Fibroblast of the conjunctiva (primary cell): ENCODE measurements at places on chromosomes 7 and 10.
A peak's percentile ranks its signal among the peaks of the same experiment; 100 is the strongest.

DNA sequence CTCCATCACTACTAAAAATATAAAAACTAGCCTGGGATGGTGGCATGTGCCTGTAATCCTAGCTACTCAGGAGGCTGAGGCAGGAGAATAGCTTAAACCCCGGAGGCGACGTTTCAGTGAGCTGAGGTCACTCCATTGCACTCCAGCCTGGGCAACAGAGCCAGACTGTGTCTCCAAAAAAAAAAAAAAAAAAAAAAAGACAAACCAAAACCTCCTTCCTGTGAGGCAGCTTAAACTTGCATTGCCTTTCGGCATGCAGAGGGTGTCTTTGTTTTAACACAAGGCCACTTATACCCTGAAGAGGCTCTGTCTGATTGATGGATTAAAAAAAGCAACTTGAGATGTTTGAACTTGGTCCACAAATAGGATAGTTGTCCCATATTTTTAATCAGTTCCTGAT is 128.4 kb upstream of the RSU1 start:
- DNase-seq, result no peak

- no peak for DNase-seq
Measured at GRCh38 chr7:151917791-151918509, 38.3 kb upstream of the GALNTL5 start.

DNA sequence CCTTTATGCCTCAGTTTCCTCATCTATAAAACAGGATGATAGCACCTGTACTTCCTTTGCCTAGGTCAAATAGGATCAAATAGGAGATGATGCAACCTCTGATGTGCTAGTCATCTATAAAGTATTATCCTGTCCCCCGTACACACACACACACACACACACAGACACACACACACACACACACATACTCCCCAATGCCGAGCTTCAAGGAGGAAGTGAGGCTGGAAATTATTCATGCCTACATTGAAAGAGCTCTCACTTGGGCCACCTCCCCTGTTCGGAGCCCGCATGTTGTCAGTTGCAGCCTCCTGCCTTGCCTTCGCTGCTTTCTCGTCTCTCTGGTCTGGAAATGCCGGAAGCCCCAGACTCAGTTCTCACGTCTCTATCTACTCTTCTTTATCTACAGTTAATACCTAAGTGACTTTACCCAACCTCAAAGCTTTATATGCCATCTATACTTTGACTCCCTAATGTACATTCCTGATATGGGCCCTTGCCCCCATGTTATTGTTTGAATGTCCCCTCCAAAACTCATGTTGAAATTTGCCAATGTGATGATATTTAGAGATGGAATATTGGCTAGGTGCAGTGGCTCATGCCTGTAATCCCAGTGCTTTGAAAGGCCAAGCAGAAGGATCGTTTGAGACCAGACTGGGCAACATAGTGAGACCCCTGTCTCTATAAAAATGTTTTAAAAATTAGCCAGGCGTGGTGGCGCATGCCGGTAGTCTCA is 6.9 kb upstream of the UBE2H start:
- DNase-seq, result no peak

DNA sequence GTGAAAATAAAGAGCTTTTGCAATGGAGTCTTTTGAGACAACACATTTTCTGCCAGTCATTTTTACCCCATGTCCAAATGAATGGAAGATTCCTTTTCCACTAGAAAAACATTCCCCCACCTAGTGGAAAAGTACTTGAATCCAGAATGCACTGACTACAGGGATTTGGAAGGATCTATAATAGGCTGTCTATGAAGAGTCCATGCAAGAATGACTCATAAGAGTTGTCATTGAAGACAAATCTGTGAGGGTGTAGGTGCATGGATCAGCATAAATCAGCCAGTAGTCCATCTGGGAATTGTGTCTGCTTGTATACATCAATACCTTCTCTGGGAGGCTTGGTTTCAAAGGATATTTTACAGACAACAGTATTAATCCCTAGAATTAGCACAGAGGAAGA is 32.5 kb upstream of the TRUB1 start:
- no peak for DNase-seq

DNA sequence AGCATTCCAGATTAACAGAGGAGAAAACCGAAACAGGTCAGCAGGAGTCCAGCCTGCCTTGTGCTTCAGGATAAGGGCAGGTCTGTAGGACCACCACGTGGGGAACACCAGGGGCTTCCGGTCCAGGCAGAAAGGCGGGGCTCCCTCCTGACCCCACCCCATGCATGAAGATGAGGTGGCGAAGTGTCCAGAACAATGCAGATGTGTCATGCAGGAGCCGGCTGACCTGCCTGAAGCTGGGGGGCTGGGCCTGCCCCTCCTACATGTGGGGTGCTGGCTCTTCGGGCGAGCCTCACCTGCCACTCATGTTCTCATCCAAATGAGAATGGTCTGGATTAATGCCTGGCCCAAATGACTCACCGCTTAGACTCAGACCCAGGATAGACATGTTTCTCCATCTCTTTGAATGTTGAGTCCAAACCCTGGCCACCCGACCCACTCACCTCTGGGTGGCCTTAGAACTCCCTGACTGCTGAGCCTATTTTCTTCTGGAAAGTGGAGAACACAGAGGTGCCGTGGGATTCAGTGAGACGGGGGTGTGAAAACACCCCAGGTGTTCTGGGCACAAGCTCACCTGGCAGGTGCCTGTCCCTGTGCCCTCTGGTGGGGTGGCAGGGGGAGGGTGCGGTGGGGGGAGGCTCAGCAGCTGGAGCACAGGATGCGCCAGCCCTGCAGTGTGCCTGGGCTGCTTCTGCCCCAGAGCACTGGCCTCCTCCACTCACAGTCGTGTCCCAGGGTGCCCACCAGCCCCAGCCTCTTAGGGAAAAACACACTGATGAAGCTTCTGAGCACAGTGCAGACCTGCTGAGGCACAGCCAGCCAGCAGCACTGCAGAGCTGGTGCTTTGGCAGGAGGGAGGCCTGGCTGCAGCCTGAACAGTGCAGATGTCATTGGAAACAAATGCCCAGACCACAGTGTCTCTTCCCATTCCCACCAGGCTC is 55.2 kb upstream of the GDF10 start:
- DNase-seq, result no peak

DNA sequence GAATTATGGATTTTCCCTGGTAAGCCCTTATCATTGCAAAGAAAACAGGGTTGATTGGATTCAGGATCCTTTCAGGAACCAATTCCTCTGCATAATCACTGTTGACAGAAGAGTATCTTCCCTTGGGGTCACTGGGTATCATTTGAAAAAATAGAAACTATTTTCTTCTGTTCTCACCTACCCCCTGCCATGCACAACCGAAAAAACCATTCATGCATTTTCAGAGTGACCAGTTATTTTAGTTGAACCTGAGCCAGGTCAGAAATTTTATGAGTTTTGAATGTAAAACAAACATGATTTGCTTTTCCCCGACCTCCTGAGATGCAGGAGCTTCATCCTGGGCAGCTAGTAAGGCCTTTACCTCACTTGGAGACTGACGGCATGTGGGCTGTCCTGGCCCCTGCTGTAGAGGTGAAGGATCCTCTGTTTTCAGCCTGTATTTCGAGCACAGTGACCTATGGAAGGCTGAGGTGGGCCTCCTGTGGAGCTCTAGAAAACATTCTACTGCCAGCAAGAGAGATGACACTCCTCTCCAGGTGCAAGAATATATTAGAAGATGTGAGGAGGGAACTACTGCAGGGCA is 30.1 kb downstream of the TMEM178B start:
- DNase-seq, result no peak

DNA sequence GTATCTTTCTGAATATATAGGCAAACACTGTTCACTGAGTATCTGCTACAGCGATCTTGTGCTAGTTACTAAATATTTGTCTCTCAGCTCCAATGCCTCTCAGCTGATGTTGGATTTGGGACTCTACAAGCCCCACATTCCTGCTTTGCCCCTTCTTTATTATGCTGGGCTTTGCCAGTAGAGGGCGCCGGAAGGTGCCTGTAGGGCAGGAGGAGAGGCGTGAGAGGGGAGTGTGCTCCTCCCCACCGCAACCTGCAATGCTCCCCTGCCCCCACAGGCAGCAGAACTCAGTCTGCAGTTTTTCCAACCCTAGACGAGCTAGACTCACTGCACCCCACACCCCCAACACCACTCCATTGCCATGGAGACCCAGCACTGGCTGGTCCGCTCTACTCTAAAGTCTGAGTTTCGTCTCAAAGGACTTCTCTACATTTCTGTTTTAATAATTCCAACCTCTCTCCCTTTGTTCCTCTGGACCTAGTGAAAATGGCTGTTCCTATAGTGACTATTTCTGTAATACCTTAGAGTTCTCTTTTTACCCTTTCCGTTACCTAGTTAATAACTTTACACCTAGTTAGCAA is 337.6 kb downstream of the CCSER2 start:
- DNase-seq, result no peak

DNA sequence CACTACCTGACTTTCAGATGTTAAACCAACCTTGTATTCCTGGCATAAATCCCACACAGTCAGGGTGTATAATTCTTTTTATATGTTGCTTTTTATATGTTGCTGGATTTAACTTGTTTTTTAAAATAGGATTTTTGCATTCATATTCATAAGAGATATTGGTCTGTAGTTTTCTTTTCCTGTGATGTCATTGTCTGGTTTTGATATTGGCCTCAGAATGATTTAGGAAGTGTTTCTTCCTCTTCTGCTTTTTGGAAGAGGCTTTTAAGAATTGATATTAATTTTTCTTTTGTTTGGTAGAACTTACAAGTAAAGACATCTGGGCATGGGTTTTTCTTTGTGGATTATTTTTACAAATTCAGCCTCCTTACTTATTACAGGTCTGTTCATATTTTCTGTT is 93.1 kb downstream of the CARD11 start:
- DNase-seq, result no peak

GRCh38 chr7:42023262-42023661 is 213.7 kb downstream of the GLI3 start:
- DNase-seq, result no peak

DNA sequence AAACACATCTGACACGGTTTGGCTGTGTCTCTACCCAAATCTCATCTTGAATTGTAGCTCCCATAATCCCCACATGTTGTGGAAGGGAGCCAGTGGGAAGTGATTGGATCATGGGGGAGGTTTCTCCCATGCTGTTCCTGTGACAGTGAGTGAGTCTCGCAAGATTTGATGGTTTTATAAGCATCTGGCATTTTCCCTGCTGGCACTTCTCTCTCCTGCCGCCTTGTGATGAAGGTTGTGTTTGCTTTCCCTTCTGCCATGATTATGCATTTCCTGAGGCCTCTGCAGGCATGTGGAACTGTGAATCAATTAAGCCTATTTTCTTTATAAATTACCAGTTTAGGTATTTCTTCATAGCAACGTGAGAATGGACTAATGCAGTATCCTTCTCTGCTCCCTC is 5.9 kb upstream of the HTR5A start:
- DNase-seq, result no peak

DNA sequence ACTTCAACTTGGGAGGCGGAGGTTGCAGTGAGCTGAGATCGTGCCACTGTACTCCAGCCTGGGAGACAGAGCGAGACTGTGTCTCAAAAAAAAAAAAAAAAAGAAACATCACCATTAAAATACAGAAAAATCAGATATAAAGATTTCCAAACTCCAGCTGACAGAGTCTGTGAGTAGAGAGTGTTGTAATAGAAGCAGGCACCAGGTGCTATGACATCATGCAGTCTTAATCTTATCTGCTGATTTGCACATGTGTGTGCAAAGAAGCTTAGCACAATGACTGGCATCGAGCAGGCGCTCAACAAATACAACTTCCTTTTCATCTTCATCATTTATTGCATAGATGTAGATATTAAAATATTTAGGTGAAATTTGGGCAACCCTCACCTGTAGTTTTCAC is 92.2 kb downstream of the PRKCQ start:
- DNase-seq, result no peak

GRCh38 chr10:89468191-89468965 is 54.0 kb downstream of the IFIT5 start:
- DNase-seq, result no peak

DNA sequence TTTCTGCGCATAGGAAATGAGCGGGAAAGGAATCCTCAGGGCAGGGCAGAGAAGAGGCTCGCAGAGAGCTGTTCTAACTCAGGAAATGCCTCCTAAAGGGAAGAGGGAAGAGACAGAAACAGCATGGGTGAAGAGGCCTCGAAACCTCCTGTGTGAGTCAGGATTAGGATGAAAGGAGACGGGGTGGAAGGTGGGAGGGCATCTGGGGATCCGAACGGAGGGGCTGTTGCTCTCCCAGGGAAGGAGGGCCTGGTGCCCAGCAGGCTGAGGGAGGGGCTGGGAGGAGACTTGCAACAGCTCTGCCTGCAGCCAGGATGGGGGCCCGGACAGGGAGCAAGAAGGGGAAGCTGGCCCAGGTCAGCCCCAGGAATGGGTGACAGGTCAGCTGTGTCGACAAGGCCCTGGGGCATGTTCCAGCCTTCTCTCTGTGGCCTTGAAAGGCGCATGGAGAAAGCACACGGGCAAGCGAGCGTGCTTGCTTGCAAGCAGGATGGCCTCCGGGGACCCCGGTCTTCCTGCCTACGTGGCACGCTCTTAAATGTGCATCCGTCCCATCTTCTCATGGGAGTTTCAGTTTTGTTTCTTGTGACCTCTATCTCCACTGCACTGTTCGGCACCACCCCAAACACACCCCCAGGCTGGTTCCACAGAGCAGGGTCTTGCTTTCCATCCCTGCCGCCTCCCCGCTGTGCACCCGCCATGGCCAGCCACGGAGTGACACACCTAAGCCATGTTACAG is 63.5 kb downstream of the HIPK2 start:
- no peak for DNase-seq

DNA sequence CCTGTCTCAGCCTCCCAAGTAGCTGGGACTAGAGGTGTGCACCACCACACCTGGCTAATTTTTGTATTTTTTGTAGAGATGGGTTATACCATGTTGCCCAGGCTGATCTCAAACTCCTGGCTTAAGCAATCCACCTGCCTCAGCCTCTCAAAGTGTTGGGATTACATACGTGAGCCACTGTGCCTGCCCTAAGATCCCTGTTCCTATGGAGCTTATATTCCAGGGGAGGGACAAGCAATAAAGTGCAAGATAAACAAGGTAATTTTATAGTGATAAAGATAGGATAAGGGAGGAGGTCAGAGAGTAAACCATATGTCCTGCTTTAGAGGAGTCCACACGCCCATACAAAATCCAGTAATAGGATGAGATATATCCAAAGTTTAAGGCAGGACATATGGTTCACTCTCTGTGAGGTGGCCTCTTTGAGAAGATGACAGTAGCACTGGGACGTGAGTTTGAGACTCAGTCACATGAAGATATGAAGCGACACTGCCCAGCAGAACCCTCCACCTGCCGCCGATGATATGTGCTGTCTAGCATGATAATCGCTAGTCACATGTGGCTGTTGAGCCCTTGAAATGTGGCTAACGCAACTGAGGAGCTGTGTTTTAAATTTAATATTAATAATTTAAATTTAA is 113.5 kb upstream of the PDCD4 start:
- DNase-seq, result no peak

- no peak for DNase-seq
Measured at GRCh38 chr7:99601656-99602310, 3.7 kb downstream of the TMEM225B start.

GRCh38 chr7:158740013-158740656 is 35.5 kb upstream of the NCAPG2 start:
- DNase-seq, result peak; percentile 74

DNA sequence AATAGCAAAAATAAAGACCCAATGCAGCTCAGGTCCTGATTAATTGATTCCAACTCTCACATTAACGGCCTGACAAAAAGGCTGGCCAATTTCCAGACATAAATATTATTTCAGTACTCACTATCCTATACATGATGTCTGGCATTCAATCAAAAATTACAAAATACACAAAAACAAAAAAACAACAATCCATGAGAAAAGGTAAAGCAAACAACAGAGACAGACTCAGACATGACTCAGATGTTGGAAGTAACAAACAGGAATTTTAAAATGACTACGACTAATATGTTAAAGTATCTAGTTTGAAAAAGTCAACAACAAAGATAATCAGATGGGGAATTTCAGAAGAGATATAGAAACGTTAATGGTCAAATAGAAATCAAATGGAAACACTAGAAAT is 152.8 kb downstream of the AMPH start:
- no peak for DNase-seq
